ENCODE measurements at places on chromosomes 7 and 10. TPM values are rescaled to one million over a fixed set of nuclear protein-coding genes. Genes with fewer than 3 reads are reported as not detected.

UTF1 gene
- not detected for polyA plus RNA-seq

DNA sequence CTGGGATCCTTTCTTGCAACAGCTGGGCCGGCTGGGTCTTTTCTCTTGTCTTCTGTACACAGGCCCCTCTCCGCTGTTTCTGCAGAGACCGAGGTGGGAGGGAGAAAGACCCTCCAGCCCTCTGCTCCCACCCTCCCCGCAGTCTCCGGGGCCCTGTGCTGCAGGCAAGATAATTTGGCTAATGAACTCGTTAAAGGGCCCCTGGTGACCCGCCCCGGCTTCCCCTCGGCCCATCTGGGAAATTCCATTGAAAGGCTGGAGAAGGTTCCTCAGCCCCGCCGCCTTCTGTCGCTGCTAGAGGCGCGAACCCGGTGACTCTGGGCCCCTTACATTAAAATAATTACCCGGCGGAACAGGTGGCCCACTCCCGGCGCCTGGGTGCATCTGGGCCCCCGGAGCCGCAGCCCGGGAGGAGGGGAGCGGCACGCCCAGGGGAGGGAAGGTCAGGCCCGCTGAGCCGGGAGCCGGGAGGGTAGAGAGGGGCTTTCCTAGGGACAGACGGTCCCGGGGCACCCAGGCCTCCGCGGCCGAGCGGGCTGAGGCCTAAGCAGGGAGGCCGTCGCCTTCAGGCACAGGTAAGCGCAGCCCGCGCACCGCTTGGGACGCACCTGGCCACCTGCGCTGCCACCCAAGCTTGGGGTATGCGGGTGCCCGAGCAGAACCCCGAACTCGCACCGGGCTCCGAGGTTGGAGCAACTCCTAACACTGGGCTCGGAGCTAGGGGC is 7.3 kb upstream of the MNX1 start:
- no peak for DNase-seq
- no peak overlapping the region for H3K27ac ChIP-seq
- no peaks in the 10 kb centered on the region for H3K4me1 ChIP-seq
- no peak overlapping the region for H3K4me3 ChIP-seq
- no peaks in the 10 kb centered on the region for H3K36me3 ChIP-seq

- H3K27me3 ChIP-seq, result no peaks in the 10 kb centered on the region
- H3K36me3 ChIP-seq, result peaks cover 5% of the 10 kb centered on the region
- peaks cover 9% of the 10 kb centered on the region for H3K4me1 ChIP-seq
- no peak overlapping the region for H3K27ac ChIP-seq
Measured at GRCh38 chr10:92567952-92568600, 5.8 kb downstream of the IDE start.

AKR1C4 gene
- polyA plus RNA-seq, result not detected

PNLIPRP3 gene
- not detected for polyA plus RNA-seq

- no peaks in the 10 kb centered on the region for H3K4me1 ChIP-seq
- no peak overlapping the region for H3K4me3 ChIP-seq
- H3K27me3 ChIP-seq, result no peaks in the 10 kb centered on the region
- DNase-seq, result no peak
- no peaks in the 10 kb centered on the region for H3K36me3 ChIP-seq
- no peak overlapping the region for H3K27ac ChIP-seq
Measured at GRCh38 chr7:77293046-77293445, 93.4 kb upstream of the FGL2 start.

HOXA5 gene
- polyA plus RNA-seq, result not detected
